ENCODE measurements at places on chromosomes 11 and 22.

DNA sequence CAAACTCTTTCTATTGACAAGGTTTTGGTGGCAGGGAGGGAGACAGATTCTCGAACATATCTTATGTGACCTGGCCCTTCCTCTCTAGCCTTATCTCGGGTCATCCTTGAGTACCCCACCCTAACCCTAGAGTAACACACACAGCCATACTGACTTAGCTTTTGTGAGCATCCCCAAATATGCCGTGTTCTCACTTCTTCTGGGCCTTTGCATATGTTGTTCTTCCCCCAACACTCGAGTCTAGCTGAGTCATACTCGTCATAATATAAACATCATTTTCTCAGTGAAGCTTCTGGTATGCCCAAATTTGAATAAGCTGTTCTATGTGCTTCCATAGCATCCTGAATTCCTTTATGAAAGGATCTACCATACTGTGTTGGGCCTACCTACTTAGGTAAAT, 8.0 kb downstream of the TTC17 start:
- no peak for DNase-seq

DNA sequence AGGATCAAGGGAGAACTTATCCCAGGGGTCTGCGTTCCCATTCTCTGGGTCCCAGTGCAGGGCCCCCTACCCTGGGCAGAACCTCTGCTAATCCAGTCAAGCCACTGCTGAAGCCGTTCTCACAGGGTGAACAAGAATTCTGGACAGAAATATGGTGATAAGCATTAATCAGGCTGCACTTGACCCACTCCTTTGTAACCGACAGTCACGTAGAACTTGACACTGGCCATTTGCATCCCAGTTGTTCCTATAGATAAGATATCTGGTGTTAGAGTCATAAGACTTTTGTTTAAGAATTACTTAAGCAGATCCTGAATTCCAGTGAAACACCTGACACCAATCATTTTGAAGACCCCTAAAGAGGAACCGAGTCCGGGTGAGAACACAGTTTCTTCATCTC, 107.5 kb upstream of the THY1 start:
- DNase-seq = no peak

DNA sequence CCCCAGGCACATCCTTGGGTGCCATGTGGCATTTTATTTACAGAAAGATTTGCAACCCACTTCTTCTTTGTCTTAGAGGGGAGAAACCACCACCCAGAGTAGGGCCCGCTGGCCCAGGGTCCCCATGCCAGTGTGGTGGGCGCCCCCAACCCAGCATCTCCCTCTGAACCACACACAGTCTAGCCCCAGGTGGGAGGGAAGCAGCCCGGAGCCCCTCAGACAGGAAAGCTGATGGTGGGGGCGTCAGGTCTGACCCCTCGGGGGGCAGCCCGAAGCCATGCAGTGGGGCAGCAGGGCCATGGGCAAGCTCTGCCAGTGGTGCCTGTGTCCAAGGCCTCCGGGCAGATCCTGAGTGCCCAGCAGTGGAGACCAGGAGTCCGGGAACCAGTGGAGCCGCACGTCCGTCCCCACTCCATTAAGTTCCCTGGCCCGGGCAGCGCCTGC, 11.7 kb downstream of the TRPM5 start:
- DNase-seq = no peak

GRCh38 chr11:93659841-93660240, 1.6 kb upstream of the CEP295 start:
- DNase-seq = no peak

- DNase-seq = peak; percentile 23
Measured at GRCh38 chr11:13962562-13963168, at the start of gene SPON1. Gene SPON1 (plus strand): TSS chr11:13962723. CDS start chr11:13962905, 182 bp downstream.

DNA sequence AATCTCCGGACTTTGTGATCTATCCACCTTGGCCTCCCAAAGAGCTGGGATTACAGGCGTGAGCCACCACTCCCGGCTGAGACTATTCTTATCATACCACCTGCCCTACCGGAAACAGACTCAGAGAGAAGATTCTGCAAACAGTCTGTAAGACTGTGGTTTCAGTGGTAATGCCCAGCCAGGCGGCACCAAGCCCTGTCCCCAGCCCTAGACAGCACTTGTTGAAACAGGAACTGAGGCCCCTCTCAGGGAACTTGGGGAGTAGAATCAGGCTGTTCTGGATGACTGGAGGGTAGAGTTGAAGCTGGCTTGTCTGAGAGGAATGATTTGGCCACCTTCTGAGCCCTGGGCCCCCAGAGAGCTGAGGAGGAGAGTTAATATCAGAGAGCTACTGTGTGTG, 1.3 kb upstream of the INSC start:
- DNase-seq = no peak

GRCh38 chr11:75558939-75559843, 2.9 kb upstream of the SERPINH1 start:
- DNase-seq = no peak

DNA sequence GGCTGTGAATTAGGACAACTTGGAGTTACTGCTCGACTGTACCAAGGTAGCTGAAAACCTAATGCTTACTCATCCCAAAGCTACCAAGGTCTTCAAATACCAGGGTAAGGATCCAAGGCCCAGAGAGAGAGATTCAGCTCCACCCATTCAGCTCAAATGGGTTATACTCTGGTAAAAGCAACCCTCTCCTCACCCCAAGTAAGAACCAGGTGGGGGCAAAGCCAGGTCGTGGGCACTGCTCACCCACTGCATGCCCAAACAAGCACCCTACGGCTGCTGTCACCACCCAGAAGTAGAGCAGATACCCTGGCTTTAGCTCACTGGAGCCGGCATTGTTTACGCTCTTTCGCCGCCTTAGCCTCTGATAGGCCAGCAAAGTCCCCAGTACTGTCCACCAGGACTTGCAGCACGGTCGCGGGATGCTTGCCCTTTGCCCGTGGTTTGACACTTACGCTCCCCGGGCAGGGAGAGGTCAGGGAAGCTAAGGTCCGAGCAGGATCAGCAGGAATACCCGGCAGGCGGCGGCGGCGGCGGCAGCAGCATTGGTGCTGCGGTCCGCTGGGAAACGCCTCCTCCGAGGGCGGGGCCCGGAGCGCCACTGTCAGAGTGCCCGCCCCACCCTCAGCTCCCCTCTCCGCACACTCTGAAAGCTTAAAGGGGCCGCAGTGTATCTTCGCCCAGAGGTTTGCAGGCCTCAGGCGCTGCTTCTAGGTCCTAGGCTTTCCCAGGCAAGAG, 19.6 kb downstream of the CKAP5 start:
- peak; percentile 40 for DNase-seq

DNA sequence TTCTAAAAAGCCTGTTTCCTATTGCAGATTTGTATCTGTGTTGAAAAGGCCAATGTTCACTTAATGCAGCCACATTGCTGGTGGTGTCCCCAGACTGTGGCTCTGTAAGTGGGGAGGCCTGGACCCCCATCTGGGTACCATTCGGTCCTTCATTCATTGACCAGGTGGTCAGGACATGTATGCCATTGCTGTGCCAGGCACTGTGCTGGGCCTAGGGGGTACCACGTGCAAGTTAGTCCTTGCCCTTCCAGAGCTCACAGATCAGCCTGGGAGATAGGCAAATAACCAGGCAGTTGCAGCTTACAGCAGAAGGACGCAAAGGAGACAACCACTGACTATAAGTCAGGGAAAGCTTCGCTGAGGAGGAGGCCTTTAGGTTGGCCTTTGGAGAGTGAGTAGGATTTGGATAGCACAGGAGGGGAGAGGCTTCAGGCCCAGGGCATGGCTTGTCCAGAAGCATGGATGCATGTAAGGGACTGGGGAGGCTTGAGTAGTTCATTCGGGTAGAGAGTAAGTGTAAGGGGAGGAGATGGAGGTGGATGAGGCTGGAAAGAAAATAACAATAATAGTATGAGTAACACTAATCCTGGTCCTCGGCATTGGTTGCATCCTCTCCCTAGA, 5.0 kb downstream of the PRDM11 start:
- DNase-seq = no peak
